ENCODE measurements at places on chromosomes 12 and 14. TPM values are rescaled to one million over a fixed set of nuclear protein-coding genes. Genes with fewer than 3 reads are reported as not detected.

ADCK1 gene
- polyA plus RNA-seq, result 4.8 TPM

ST8SIA1 gene
- polyA plus RNA-seq, result 0.26 TPM

VEZT gene
- polyA plus RNA-seq, result 143 TPM

SIX1 gene
- 26.9 TPM for polyA plus RNA-seq

C14orf132 gene
- 47.7 TPM for polyA plus RNA-seq

Measured in AG04450 (cell line).